Stimulated activated CD4-positive, alpha-beta T cell treated with anti-CD3 and anti-CD28 coated beads, Interleukin-12 subunit alpha, Interleukin-12 subunit beta, amount 100 ng/mL, for 48 hours (primary cell): ENCODE measurements at places on chromosomes 11 and 22.

DNA sequence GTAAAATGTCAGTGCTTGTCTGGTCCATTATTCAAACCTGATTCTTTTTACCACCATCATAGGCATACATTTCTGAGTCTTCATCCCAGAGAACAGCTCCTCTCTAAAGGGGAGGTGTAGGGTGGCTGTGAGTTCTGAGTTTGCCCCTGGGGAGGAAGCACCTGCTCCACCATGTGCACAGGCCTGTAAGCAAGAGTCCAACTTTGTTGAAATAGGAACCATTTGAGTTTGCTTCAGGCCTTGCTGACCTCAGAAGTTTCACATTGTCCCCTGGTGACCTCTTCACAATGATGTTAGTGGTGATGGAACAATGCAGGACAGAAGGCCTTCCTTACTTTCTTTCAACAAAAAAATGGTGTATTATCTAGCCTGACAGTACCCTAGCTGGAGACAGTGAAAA, 54.6 kb upstream of the TOP3B start:
- DNase-seq = no peak

DNA sequence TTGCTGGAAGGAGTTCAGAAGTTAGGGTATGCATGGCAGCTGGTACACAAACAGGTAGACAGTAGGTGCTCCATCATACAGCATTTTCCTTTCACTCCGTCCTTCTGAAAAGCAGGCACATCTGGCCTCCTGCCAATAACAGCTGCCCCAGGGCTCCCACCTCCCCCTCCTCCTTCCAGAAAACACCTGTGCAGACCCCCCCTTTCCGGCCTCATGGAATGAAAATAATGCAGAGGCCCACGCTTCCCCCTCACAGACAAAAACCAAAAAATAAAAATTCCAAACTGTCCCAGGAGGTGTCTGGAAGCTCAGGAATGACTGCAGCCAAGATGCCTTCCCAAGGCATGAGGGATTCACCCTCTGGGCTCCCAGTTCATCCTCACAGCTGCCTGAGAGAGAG, 185.5 kb downstream of the MN1 start:
- no peak for DNase-seq

GRCh38 chr11:92357344-92357743, 132.7 kb downstream of the FAT3 start:
- DNase-seq = no peak

DNA sequence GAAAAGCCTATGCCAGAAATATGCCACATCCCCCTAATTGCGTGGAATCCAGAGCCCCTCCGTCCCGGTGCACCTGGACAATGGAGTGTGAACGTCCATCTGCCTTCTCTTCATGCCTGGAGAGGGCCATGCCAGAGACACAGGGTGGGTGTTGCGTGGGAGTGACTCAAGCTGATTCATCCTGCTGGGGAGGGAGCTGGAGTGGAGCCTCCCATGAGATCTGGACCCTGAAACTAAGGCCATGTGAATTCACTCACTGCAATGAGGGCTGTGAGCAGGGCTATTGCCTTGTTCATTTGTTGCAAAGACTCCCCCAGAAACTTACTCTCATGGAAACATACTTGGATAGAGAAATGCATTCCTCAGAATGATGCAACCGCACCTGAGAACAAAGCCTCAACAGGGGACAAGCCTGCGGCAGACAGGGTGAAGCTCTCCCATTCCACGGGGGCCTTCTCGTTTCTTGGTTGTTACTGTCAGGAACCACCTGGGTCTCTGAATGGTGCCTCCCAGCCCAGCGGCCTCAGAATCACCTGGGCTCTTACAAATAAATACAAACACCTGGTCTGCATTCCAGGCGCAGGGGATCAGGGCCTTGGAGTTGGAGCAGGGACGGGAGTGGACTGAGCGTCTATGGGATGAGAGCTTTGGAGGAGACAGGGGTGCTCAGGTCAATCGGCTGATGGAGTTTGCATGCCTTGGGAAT, 1031.2 kb downstream of the BRD1 start:
- DNase-seq = no peak

DNA sequence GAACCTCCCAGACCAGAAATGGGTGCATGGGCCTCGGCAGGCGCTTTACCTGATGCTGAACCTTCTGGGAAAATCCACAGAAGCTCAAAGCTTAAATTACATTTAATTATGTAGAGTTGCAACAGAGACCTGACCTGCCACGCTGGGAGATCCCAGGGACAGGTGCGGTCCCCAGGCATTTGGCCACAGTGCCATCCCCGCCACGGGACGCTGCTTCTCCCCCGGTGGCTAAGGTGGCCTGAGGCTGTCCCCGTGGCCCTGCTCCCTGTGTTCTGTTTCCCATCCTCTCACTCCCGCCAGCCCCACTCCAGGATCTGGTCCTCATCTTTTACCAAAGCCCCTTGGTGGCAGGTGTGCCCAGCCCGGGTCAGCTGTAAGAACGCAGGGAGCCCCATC, 39.6 kb downstream of the GRAMD4 start:
- no peak for DNase-seq

- DNase-seq = no peak
Measured at GRCh38 chr11:91630916-91631673, 593.5 kb upstream of the FAT3 start.
